Thoracic aorta (tissue), 2 donors: ENCODE measurements at places on chromosomes 2 and 18. TPM values are rescaled to one million over a fixed set of nuclear protein-coding genes. Genes with fewer than 3 reads are reported as not detected.
A peak's percentile ranks its signal among the peaks of the same experiment; 100 is the strongest.

The CFAP65 gene
- total RNA-seq, result not detected

DNA sequence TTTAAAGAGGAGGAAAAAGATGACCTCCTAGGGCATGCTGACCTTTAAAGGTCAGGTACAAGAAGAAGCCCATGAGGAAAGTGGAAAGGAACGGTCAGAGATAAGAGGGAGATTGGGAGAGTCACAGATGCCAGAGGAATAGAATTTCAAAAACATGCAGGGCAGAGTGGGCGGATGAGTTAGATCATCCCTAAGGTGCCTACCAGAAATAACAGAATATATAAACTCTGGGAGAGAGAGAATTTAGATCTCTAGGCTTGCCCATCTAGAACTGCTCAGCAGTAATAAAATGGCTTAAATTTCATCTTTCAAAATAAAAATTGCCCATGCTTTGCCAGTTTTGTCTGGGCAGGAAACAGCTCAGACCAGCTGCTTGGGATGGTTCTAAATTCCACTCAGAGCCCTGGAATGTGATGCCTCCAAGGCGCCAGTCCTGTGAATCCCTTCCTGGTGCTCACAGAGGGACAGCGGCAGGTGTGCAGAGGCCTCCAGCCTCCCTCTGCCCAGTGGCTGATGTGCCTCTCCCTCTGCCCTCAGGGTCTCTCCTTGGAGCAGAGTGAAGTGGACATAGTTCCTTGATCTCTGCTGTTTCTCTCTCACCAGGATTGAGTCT lies 130.9 kb downstream of the ANTXR1 start:
- DNase-seq, result no peak
- no peaks in the 10 kb centered on the region for H3K36me3 ChIP-seq
- H3K4me1 ChIP-seq, result peaks cover 21% of the 10 kb centered on the region
- no peaks in the 10 kb centered on the region for H3K27me3 ChIP-seq
- peak overlapping the region; percentile 80 for H3K27ac ChIP-seq

DNA sequence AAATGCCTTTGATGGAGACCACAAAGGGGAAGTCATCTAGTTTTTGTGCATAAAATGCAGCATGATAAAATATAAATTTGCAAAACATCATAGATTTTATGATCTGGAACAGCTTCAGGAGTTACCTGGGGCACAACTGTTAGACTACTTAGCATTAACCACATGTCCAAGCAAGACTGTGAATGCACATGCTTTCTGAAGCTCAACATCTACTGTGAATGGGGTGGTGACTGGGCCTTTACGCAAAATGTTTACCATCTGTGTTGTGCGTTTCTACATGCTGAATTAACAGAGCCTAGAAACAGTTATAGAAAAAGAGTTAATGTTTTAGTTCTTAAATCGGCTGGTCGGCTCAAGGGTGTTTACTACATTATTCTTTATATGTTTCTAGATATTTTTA lies 45.5 kb downstream of the KCTD1 start:
- DNase-seq, result no peak
- no peaks in the 10 kb centered on the region for H3K4me1 ChIP-seq
- H3K27ac ChIP-seq, result no peak overlapping the region
- H3K27me3 ChIP-seq, result no peaks in the 10 kb centered on the region

- no peak for DNase-seq
- no peaks in the 10 kb centered on the region for H3K27me3 ChIP-seq
- peaks cover 76% of the 10 kb centered on the region for H3K4me1 ChIP-seq
Observed at GRCh38 chr2:36403675-36404230, 48.2 kb downstream of the CRIM1 start.

- no peaks in the 10 kb centered on the region for H3K27me3 ChIP-seq
- H3K4me3 ChIP-seq, result no peak overlapping the region
- no peak for DNase-seq
Observed at GRCh38 chr18:70553245-70553935, 264.5 kb downstream of the SOCS6 start.

The IL36A gene
- not detected for total RNA-seq

DNA sequence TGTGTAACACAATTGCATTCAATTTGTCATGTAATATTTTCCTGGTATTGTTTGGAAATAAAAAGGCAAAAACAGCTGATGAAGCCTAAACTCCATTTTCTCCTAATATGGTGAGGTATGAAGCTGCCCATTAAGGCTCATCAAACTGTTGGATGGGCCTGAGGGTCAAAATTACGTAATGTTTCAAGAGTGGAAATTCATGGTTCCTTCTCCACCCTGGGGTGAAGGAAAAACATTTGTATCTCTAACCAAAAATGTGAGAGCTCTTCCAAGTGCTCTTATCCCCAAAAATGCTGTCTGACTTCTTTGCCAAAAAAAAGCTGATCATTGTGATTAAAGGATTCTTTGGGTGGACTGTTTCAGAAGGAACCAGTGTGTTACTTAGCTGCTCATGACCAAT lies 91.8 kb downstream of the ARHGAP28 start:
- H3K4me3 ChIP-seq, result no peak overlapping the region
- H3K4me1 ChIP-seq, result no peaks in the 10 kb centered on the region
- no peak overlapping the region for H3K27ac ChIP-seq
- no peak for DNase-seq

The C2orf74 gene
- total RNA-seq, result 17.2 TPM

- no peak overlapping the region for H3K4me3 ChIP-seq
- DNase-seq, result no peak
- no peak overlapping the region for H3K27ac ChIP-seq
- no peaks in the 10 kb centered on the region for H3K27me3 ChIP-seq
Observed at GRCh38 chr2:18268400-18268799, 292.1 kb downstream of the RDH14 start.

- no peaks in the 10 kb centered on the region for H3K27me3 ChIP-seq
- no peaks in the 10 kb centered on the region for H3K4me1 ChIP-seq
Observed at GRCh38 chr18:40032076-40032475, 1923.0 kb upstream of the PIK3C3 start.

DNA sequence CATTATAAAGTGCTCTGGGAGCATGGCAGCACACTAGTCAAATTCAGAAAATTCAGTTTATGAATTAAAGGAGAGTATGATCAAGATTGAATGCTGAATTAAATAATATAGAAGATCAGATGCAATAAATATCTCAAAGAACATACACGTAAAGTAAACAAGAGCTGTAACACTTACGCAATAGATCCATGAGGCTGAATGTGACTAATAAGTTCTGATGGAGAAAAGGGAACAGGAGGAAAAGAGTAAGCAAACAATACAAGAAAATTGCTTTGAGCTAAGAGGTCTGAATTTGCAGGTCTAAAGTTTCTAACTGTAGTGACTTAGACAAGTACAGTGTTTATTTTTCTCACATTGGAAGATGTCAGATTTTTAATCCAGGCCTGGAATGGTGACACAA lies 646.7 kb upstream of the ZNF804A start:
- no peaks in the 10 kb centered on the region for H3K4me1 ChIP-seq
- DNase-seq, result no peak
- no peaks in the 10 kb centered on the region for H3K36me3 ChIP-seq
- no peaks in the 10 kb centered on the region for H3K27me3 ChIP-seq
- H3K4me3 ChIP-seq, result no peak overlapping the region

The CFC1 gene
- not detected for total RNA-seq
